Prostate gland (tissue), 2 donors: ENCODE measurements at places on chromosomes 3 and 15.
A peak's percentile ranks its signal among the peaks of the same experiment; 100 is the strongest.

DNA sequence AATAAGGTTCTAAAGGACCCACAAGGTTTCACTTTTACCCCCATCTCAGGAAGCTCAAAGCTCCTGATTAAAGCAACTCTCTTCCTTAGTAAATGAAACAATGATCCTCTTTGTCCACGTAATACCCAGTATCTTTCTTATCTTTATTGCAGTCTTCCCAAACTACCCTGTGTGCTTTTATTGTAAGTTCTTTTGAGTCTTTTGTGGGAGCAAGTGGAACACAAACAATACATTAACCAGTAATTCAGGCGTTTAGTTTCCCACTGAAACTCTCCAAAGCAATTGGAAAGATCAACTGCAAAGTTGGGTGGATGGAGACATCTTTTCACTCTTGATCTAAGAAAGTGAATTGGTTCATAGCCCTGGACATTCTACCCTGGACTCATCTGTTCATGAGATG is 240.0 kb downstream of the ZNF621 start:
- DNase-seq, result no peak

DNA sequence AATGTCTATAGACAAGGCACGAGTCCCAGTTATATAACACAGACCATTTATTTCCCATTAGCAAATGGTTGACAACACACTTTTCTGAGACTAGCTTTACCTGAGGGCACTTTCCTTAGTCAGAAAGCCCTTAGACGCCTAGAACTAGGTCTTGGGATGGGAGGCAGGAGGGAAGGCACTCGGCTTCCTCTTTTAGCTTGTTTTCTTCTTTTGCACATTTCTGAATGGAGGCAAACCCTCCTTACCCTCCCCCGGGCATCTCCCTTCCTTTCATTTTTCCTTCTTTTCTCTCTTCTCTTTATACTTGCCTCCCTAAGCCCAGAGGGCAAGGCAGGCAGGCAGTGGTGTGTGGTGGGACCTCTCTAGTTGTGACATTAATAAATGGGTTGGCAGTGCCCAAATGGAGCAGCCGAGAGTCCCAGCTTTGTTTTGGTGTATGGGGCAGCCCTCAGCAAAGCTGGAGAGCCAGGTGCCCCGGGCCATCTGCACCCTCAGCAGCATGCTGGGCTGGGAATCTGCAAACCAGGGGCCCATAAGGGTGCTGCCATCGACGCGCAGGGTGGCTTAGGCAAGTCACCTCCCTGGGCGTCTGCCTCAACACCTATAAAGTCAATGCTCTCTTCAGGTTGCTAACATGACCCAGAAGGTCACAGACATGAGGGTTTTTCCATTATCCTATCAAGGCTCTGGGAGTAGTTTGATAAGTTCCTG is 21.1 kb upstream of the BCL2L10 start:
- DNase-seq, result no peak

GRCh38 chr3:129985113-129985512 is 10.6 kb downstream of the TRH start:
- DNase-seq, result no peak

DNA sequence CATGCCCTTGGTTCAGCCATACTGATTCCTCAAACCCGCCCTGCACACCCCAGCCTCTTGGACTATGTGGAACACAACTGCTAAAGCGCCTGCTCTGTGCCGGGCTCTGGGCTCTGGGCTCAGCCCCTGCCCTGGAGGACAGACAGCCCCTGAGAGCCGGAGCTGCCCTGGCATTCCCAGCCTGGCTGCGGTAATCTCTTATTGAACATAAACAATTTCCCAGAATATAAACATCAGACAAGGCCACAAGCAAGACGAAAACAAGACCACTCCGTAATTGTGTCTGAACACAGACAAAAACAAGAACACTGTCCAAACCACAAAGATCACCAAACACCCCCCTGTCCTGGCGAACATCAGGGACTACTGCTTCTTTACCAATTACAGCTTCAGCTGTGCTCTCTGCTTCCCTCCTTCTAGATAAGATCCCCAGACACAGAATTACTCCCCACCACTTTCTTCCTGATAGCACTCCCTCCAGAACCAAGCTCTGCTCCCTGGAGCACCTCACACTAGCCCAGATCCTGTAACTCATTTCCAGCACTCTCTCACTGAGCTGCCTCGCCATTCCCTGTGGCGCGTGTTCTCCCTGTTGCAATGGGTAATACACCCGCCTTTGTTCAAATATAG is 57.1 kb upstream of the TLE3 start:
- DNase-seq, result no peak

GRCh38 chr3:149401926-149402310 is 24.5 kb upstream of the TM4SF1 start:
- no peak for DNase-seq

DNA sequence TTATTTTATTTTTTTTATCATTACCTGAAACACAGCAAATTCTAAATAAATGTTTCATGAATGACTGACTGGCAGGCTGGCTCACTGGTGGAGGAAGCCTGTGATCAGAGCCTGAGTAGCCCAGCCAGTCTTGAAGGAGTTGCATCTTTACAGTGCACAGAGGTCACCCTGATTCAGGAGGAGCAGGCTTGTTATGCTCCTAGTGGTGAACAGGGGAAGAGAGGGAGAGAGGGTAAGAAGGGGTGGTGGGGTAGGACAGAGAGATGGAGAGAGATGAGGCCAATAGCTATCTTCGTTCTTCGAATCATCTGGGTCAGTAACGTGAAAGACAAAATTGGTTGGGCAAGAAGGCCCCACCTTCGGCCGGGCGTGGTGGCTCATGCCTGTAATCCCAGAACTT is 202.6 kb upstream of the MCTP2 start:
- no peak for DNase-seq

- no peak for DNase-seq
Observed at GRCh38 chr15:76353023-76353577, 16.5 kb downstream of the ISL2 start.

DNA sequence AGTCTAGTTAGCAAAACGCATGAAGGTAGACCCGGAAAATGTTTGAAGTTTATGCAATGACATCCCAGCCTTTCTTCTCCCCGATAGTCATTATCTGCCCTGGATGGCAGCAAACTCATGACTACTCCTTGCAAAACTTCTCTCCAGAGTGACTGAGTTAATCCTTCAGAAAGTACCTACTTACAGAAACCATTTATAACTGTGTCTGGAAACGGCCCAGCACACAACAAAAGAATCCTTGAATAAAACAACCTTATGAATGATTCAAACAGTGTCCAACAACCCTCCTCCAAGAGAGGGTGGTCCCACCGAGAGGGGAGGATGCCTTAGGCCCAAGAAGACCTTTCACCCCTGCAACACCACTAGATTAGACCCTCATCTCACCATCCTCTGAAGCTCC is 14.2 kb downstream of the ST8SIA2 start:
- no peak for DNase-seq

- no peak for DNase-seq
Observed at GRCh38 chr15:98383571-98383970, 264.8 kb upstream of the IGF1R start.

DNA sequence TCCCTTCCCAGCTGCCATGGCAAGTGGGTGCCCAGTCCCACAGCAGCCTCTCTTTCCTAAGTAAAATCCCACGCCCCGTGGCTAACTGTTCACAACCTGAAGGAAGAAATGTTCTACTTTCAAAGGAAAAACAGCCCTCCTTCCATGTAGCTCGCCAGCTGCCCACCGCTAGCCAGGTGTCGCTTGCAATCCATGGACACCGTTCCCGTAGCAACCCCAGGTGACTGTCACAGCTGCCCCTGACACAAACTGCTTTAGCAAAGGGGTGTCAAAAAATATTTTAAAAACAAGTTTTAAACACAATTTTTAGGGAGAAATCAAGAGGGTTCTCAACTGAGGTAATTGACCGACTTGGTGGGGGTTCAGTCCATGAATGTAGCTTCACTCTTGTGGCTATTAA is 21.0 kb upstream of the CGNL1 start:
- DNase-seq, result no peak

GRCh38 chr15:56460071-56460470 is 4.9 kb downstream of the MNS1 start:
- no peak for DNase-seq

- no peak for DNase-seq
Observed at GRCh38 chr3:161552984-161553560, 56.5 kb downstream of the OTOL1 start.

GRCh38 chr3:56622381-56622780 is 60.7 kb downstream of the TASOR start:
- no peak for DNase-seq

DNA sequence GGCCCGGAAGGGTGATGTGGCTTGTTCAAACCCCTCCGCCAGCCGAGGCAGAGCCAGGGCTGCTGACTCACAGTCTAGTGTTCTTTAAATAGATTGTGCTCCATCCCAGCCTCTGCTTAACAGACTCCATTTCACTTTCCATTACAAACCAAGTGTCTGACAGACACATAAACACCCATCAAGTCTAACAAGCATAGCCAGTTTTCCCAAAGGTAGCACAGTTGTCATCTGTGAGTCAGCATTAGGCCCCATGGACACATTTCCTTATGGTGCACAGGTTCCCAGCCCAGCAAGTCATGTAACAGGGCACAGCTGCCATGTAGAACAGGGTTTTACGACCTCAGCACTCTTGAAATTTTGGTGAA is 109.9 kb upstream of the RAP2B start:
- DNase-seq, result peak; percentile 5

DNA sequence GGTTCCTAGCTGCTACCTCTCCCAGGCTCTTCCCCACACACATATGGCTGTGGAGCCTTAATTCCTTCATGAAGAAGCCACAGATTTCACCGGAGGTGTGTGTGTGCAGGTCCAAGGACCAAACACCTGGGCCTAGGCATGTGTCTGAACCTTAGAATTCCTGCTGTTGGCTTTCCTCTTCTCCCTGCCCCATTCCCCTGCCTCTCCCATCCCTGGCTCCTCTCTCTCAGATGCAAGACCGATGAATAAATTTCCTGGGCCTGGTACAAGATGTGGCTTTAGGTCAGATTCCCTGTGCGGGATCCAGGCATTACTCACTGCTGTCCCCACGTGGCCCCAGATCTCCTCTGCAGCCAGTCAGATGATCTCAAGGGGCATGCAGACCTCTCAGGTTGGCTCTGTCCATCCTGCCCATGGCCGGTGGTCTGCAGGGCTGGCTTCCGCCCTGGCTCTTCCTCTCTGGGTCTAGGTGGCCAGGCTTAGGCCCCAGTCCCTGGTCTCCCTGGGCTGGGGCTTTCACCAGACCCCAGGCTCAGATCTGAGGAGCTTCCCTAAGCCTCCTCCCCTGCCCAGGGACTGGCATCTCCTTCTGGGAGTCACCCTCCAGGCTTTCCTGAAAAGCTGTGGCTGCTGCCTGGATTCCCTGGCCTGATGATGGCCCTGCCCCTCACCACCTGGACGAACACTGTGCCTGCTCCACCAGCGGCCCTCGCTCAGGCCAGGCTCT is 20.5 kb downstream of the CCR9 start:
- DNase-seq, result no peak

GRCh38 chr3:30688776-30689641 is 82.6 kb downstream of the TGFBR2 start:
- peak; percentile 20 for DNase-seq

GRCh38 chr3:39029556-39029955 is 22.2 kb downstream of the SCN11A start:
- DNase-seq, result no peak

GRCh38 chr3:189139611-189139940 is 32.2 kb upstream of the TPRG1 start:
- DNase-seq, result no peak

- no peak for DNase-seq
Observed at GRCh38 chr15:100236981-100237720, 104.6 kb downstream of the ADAMTS17 start.

- no peak for DNase-seq
Observed at GRCh38 chr3:121735047-121735696, 14.4 kb downstream of the GOLGB1 start.

GRCh38 chr3:174810254-174810653 is 48.9 kb upstream of the NAALADL2 start:
- no peak for DNase-seq

- DNase-seq, result no peak
Observed at GRCh38 chr3:23880703-23881339, 36.0 kb downstream of the NKIRAS1 start.

DNA sequence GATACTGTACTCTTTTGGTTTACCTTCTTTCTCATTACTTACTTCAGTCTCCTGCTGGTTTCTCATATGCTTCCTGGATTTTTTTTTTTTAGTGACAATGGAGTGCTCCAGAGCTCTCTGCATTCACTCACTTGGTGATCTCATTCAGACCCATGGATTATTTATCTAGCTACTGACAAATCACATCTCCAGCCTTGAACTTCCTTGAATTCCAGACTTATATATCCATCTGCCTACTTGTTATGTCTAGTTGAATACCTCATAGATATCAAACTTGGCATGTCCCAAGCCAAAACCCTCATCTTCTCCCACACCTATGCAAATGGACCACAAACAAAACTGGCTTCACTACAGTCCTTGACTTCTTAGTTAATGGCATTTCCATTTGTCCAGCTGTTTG is 234.7 kb upstream of the ZPLD1 start:
- no peak for DNase-seq

DNA sequence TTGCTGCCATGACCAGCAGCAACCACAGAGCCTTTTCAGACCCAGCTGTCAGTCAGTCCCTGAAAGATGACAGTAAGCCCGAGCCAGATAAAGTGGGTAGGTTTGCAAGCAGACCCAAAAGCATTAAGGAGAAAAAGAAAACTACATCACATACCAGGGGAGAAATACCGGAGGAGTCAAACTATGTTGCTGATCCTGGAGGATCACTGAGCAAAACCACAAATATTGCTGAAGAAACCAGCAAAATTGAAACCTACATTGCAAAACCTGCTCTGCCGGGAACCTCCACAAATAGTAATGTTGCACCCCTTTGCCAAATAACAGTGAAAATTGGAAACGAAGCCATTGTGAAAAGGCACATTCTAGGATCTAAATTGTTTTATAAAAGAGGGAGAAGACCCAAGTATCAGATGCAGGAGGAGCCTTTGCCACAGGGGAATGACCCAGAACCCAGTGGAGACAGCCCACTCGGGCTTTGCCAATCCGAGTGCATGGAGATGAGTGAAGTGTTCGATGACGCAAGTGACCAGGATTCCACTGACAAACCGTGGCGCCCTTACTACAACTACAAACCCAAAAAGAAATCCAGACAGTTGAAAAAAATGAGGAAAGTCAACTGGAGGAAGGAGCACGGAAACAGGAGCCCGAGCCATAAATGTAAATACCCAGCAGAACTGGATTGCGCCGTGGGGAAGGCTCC is 42.1 kb upstream of the RASA2 start:
- DNase-seq, result no peak

DNA sequence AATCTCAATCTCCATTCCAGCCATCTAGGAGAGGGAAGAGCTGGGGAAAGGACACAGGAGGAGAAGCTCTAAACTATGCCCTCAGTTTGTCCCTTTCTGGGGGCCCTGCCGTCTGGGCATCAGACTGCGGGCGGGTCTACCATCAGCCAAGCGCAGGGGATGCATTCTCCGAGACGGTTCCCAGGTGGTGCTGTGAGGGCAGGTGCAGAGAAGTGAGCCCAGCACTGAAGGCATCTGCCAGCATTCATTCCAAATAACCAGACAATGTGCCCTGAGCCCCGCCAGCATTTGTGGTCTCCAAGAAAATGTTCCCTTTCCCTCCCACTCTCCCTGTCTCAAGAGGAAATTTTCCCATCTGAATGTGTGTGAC is 265.7 kb downstream of the XXYLT1 start:
- no peak for DNase-seq

GRCh38 chr3:31057891-31058290 is 163.4 kb upstream of the GADL1 start:
- no peak for DNase-seq
